ENCODE measurements at places on chromosomes 6 and 20.

DNA sequence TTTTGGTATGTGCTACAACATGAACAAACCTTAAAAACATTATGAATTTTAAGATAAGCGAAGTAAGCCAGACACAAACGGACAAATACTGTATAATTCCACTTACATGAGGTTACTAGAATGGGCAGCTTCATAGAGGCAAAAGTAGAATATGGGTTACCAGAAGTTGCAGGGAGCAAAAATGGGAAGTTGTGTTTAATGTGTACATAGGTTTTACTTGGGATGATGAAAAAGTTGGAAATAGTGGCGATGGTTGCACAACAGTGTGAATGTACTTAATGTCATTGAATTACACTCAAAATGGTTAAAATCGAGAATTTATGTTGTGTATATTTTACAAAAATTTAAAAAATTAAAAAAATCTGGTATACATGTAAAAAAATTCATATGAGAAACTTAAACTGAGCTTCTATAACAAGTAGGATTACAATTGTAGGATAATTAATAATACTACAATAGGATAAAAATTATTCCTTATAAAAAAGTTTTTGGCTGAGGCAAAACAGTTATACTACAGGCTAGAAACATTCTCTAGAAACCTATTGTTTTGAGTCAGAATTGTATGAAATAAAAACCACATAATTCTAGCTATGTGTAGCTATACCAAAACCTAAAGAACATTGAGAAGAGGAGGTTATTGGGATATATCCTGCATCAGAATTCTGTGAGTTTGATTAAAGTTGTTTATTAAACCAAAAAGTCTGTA lies 24.8 kb upstream of the DYNLRB1 start:
- DNase-seq, result no peak

DNA sequence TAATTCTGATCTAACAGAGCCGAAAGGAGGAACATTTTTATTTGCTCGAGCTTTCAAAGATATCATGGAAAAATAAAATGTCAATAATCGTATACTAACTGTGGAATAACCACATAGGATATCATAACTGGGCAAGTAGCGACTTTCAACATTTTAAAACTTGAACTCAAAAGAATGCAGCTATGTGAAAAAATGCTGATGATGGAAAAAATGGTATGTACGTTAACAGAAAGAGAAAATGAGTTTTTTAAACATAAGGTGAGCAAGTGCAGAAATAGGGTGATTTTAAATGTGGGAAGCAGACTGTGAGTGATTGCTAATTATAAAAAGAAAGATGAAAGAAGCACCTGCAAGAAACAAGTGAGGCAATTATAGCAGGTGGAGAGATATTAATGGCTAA lies 238.3 kb upstream of the HSF2 start:
- DNase-seq, result no peak

DNA sequence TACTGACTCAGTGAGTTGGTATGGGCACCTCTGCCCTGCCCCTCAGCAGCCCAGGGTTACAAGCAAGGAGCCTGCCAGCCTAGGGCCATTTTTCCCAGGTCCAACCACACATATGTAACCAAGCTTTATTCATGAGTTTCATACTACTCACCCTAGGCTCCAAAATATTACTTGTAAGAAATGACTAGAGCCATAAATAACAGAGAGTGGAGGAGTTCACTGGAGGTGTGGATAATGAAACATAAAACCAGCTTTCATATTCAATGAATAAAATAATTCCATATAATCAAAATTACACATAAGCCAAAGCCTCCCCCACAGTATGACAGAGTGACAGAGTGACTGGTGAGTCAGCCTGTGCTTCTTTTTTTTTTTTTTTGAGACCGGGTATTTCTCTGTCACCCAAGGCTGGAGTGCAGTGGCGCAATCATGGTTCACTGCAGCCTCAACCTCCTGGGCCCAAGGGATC lies 229.8 kb upstream of the SASH1 start:
- DNase-seq, result no peak

DNA sequence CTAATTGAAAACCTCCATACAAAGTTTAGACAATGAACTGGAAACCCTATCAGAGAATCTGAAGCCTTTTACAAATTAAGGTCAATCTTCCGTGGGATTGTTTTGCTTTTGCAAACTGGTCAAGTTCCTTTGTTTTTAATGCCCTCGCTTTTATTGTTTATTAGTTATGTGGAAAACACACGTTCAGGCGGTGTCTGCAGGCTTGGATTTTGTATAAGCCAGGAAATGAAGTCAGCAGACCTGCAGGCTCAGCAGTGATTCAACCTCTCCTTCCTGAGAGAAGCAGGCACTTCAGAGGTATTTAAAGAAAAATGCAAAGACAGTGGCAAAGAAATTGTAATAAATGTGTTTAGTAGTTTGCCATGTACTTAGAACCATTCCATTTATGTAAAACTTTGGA lies 103.4 kb upstream of the PDE10A start:
- DNase-seq, result no peak

- DNase-seq, result no peak
These were observed 56.8 kb downstream of the CEBPB start for GRCh38 chr20:50247196-50248094.

GRCh38 chr6:32154514-32155161 lies 697 bp downstream of the PPT2 start:
- peak; percentile 70 for DNase-seq

DNA sequence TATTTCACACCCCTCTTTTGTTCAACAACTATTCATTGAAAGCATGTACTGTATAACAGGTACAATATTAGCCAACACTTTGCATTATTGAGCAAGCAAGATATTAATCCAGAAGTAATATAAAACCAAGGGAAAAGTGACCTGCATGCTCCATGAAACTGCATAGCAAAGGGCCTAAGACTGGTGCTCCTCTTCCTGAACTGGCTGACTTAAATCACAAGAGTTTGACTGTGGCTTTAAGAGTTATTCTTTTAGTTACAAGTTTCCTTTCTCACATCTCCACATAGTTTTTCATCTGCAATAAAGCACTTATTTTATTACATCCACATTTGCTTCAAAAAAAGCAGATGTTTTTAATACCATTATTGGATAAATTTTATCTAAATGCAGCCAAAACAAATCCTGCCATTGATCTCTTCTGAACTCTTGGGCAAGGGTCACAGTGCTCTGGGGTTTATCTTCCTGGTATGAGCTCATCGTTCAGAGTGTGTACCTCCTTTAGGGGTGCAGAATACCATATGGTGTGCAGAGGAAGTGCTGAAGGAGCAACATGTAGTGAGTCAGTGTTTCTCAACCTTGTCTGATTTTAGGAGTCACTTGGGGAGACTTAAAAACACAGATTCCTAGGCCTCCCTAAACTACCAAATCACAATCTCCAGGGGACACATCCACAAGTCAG lies 1225.9 kb upstream of the MAP3K7 start:
- no peak for DNase-seq

DNA sequence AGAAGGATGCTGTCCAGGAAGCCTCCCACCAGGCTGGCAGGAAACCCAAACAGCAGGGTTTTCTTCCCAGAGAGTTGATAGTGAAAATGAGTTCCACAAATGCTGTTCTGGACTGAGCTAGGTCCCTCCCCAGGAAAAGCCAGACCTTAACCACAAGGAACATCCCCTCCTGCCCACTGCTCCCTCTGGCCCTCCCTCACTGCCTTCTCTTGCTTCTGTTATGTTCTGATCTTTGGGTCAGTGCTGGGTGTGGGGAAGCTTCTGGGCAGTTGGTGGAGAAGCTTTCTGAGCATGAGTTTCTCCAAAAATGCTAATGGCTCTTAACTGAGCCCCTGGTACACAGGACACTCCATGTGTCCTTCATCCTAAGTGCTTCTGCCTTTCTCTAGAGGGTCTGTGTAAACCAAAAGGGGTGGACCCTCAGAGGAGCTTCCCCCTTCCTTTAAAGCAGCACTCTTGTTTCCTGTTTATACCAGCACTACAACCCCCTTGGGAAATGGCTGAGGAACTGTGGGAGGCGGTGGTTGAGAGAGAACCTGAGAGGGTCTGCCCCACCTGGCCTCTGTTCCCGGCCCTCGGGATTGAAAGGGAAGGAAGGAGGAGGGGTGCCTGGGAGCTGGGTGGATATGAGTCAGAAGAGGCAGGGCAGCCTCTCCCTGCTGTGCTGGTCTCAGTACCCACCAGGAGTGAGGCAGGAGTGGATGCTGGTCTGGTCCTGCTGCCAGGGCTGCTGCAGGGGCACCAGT lies 42.0 kb downstream of the CDS2 start:
- no peak for DNase-seq

- no peak for DNase-seq
These were observed 13.7 kb upstream of the ZNF318 start for GRCh38 chr6:43383021-43383667.

GRCh38 chr6:73487473-73487872 lies 25.9 kb downstream of the MTO1 start:
- DNase-seq, result no peak

GRCh38 chr20:33976959-33977358 lies 16.8 kb upstream of the RALY start:
- no peak for DNase-seq

DNA sequence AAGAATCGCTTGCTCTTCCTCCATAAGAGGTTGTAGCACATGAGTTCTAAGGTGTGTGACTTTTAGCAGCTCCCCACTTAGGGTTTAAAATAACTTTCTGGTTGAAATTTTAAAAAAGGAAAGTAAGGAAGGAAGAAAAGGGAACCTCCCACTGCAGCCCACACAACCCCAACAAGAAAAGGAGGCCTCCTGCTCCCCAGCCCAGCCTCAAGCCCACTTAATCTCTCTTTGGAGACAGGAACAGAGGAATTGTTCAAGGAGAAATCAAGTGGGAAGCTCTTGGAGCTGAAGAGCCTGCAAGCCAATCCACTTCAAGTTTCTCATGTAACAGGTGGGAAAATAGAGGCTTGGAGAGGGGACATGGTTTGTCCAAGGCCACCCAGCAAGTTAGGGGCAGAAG lies 39.1 kb upstream of the PREX1 start:
- DNase-seq, result no peak

GRCh38 chr20:21614980-21615379 lies 90.5 kb upstream of the PAX1 start:
- DNase-seq, result peak; percentile 62

DNA sequence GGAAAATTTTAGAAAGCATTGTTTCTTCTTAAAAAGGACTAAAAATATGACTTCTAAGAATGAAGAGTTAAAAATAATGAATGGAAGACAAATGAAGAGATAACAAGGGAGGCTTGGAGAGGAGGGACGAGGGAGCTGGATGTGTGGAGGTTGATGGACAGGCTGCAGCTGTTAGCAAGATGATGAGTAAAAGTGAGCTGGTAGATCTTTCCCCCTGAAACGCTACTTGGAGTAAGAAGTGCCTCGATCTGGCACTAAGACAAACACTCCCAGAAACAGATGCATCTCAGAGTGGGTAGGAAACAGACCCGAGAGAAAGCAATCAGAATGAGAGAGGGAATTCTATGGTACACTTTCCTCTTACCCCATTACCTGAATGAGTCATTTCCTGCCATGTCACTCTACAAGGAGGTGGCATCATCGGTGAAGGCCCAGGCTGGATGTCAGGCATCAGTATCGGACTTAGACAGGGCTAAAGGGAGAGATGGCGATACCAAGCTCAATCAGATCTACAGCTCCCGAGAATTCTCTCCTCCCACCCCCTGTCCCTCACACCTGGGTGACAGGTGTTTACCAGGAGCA lies 154.1 kb upstream of the BMP2 start:
- no peak for DNase-seq

- no peak for DNase-seq
These were observed 7.7 kb downstream of the CCN6 start for GRCh38 chr6:112061605-112062004.

DNA sequence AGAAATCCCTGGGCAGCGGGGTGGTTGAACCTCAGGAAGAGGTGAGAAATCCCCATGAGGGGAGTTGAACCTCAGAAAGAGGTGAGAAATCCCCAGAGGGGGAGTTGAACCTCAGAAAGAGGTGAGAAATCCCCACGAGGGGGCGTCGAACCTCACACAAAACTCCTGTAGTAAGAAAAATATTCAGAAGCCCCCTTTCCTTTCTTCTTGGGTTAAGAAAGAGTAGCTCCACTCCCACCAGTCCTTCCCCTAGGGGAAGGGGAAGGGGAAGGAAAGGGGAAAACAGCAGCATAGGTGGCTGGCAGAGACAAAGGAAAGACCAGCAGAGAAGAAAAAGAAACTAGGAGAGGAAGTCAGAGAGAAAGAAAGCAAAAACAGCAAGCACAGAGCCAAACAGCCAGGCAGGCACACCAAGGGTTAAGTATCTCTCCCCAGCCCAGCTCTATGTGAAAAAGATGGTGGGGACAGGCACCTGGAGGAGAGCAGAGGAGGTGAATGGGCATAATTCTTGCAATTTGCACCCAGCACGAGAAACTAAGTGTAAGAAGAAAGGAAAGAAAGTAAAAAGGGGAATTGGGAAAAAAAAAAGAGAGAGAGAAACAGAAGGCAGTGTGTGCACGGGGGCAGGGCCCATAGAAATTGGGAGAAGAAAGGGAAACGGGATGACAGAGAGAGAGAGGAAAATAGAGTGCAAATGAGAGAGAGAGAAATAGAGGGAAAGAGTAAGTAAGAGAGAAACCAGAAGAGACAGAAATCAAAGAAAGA lies 88.2 kb downstream of the PLG start:
- DNase-seq, result no peak

DNA sequence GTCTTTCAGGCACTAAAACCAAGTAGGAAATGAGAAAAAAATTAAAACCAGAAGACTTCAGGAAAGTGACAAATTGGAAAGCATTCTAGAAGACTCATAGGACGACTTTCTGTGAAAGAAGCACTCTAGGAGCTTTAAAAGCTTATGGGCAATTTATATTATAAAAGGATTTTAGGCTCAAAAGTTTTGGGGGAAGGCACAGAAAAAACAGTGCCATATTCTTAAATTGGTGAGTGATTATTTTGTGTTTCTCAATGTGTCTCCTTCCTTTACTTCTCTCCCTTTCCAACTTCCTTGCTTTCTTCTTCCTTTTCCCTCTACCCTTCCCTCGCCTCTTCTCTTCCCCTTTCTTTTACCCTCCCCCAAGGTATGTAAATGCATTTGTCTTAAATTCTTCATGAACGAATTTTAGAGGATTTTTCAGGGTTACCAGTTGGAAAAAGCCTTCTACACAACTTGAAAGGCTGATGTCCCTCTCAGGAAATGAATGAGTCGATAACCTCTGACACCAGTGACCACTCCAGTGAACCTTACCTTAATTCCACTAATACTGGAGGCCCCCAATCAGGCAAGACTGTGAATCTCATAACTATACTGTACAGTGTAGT lies 2.6 kb upstream of the LIN28B start:
- no peak for DNase-seq

GRCh38 chr20:61667056-61667792 lies 398.5 kb downstream of the TAF4 start:
- no peak for DNase-seq

- no peak for DNase-seq
These were observed 21.6 kb upstream of the MCM3 start for GRCh38 chr6:52305948-52306767.

GRCh38 chr6:170089963-170090362 lies 200.9 kb downstream of the DLL1 start:
- no peak for DNase-seq

DNA sequence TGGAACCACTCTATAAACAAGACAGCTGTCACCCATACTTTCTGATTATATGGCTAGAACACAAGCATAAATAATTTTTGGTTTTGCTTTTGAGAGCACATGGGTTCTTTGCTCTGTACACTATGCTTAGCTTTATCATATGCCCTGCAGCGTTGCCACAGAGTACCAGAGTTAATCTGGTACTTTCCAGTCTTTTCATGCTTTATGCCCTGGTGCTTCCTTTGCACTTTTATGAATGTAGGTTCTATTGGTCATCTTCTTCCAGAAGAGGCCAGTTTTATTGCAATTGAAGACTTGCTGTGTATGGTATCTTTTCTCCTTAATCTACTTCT lies 20.8 kb downstream of the SHLD1 start:
- DNase-seq, result no peak

Measured in NCI-H748 treated with DMSO at 0.1 percent for 48 hours (cell line).